Vagina (tissue), 2 donors: ENCODE measurements at places on chromosomes 4 and X. TPM values are rescaled to one million over a fixed set of nuclear protein-coding genes. Genes with fewer than 3 reads are reported as not detected.

The ARMCX5 gene
- total RNA-seq: 9.6 TPM

The RPA4 gene
- total RNA-seq: 7.4 TPM

DNA sequence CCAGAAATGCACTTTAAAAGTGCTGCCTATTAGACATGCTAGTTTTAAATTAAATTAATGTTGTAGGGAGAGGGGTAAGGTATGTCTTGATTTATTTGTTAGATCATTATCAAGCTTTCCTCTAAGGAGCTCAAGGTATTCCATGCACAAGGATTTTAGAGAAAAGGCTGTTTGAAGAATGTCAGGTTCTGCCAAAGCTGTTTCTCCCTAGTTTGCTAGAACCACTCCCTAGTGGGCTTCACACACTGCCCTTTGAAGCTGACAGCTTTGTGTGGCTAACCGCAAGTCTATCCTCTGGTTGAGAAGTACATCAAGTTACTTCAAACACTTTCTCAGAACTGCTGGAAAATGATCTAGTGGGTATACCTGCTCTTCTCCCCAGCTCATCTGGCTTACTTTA lies 32.3 kb downstream of the RASL11B start:
- H3K4me3 ChIP-seq: no peak overlapping the region
- no peaks in the 10 kb centered on the region for H3K36me3 ChIP-seq
- peak; percentile 14 for DNase-seq
- H3K27me3 ChIP-seq: no peaks in the 10 kb centered on the region
- H3K4me1 ChIP-seq: no peaks in the 10 kb centered on the region
- H3K27ac ChIP-seq: no peak overlapping the region

- no peak overlapping the region for H3K4me3 ChIP-seq
- H3K27ac ChIP-seq: no peak overlapping the region
- H3K36me3 ChIP-seq: no peaks in the 10 kb centered on the region
- H3K27me3 ChIP-seq: no peaks in the 10 kb centered on the region
Observed at GRCh38 chr4:7040765-7041164, 2.4 kb upstream of the TADA2B start.

DNA sequence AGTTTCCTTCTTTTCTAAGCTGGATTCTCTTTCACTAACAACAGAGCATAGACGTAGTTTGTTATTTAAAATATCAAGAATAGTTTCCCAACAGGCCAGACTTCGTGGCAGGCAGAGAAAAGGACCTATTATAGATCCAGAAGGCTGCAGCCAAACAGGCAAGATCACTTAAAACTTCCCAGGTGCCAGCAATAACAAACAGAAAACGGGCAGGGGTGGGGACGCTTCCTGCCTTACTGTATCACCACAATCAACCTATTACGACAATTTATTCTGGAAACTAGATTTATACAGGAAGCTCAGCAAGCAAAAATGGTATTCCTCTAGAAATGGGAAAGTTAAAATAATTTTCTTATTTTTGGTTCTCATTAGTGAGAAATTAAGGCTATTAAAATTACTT lies 22.1 kb downstream of the RWDD4 start:
- H3K27ac ChIP-seq: no peak overlapping the region
- no peak for DNase-seq
- H3K36me3 ChIP-seq: no peaks in the 10 kb centered on the region
- H3K27me3 ChIP-seq: no peaks in the 10 kb centered on the region
- H3K4me1 ChIP-seq: no peaks in the 10 kb centered on the region
- no peak overlapping the region for H3K4me3 ChIP-seq
